ENCODE measurements at places on chromosomes 3 and 15.
A peak's percentile ranks its signal among the peaks of the same experiment; 100 is the strongest.

DNA sequence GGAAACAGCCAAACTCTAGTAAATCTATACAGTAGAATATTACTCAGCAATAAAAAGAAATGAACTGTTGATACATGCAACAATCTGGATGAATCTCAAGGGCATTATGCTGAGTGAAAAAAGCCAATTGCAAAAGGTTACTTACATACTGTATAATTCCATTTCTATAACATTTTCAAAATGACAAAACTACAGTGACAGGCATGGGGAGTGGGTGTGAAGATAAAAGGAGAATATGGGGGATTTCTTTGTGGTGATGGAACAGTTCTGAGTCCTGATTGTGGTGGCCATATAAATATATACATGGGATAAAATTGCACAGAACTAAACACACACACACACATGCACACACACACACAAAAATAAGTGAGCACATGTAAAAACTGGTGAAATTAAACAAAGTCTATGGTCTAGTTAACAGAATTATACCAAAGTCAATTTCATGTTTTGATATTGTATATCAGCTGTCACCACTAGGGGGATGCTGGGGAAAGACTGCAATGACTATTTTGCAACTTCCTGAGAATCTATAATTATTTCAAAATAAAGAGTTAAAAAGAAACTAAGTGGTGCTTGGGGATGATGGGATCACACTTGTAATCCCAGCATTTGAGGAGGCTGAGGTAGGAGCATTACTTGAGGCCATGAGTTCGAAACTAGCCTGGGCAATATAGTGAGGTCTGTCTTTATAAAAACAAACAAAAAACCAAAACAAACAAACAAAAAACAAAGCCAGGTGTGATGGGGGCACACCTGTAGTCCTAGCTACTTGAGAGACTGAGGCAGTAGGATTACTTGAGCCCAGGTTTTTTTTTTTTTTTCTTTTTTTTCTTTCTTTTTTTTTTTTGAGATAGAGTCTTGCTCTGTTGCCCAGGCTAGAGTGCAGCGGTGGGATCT lies 66.0 kb downstream of the SPTSSB start:
- peak; percentile 17 for DNase-seq

GRCh38 chr3:124117486-124117885 lies 125.6 kb upstream of the ROPN1 start:
- peak; percentile 11 for DNase-seq

- no peak for DNase-seq
These were observed 24.8 kb downstream of the TMOD2 start for GRCh38 chr15:51775967-51776816.

DNA sequence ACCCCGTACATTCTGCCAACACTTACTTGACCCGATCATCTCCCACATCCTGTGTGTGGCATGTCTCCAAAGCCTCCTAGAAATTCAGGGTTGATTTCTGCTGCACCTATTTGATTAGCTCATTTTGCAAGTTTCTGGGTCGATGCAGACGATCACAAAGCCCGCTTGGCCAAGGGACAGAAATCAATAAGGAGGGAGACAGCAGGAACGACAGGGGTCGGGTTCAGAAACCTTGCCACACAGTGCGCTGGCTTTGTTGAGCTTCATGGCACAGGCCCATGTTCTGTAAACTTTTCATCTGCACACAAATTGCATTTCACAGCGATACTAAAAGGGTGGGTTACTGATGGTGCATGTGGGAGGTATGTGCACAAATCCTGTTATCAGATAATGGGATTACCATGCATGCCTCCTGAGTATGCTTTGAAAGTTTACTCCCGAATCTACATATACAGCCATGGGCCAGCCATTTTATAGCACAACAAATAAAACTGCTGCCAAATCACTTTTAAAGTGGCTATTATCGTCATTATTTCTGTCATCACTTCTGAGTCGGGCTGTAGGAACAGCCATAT lies 95.9 kb upstream of the ATP11B start:
- DNase-seq = no peak

- no peak for DNase-seq
These were observed 60.3 kb upstream of the TP63 start for GRCh38 chr3:189570916-189571315.

DNA sequence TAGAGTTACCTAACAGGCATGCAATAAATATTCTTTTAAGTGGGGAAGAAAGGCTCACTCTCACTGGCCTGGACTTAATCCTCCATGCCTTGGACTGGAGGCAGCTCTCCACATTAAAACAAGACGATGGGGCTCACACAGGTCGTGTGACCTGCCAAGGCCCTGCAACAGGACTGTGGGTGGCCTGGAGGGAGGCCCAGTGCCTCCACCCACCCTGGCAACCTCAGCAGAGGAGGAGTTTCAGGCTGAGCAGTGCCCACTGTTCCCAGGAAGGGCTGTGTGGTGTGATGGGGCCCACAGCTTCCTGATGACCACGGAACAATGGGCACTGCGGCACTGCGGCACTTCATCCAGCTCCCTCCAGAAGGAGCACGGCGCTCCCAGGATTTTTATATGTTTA lies 5.5 kb downstream of the UROC1 start:
- DNase-seq = no peak

DNA sequence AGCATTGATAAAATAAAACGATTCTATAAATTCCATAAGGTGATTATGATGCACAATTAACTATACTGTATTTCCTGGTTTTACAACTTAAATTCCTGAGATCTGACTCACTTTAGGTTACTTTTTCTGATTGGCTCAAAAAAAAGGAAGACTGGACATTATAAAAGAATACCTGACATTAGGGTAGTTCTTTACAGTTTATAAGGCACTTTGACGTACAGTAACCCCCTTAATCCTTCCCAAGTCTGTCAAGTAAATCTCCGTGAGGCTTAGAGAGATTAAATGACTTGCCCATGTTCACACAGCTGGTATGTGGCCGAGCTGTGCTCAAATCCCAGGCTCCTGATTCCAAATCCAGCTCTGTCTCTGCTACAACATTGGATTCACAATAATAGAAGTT lies 1.0 kb upstream of the SLTM start:
- no peak for DNase-seq

GRCh38 chr3:72260588-72260910 lies 475.6 kb upstream of the PROK2 start:
- DNase-seq = no peak

DNA sequence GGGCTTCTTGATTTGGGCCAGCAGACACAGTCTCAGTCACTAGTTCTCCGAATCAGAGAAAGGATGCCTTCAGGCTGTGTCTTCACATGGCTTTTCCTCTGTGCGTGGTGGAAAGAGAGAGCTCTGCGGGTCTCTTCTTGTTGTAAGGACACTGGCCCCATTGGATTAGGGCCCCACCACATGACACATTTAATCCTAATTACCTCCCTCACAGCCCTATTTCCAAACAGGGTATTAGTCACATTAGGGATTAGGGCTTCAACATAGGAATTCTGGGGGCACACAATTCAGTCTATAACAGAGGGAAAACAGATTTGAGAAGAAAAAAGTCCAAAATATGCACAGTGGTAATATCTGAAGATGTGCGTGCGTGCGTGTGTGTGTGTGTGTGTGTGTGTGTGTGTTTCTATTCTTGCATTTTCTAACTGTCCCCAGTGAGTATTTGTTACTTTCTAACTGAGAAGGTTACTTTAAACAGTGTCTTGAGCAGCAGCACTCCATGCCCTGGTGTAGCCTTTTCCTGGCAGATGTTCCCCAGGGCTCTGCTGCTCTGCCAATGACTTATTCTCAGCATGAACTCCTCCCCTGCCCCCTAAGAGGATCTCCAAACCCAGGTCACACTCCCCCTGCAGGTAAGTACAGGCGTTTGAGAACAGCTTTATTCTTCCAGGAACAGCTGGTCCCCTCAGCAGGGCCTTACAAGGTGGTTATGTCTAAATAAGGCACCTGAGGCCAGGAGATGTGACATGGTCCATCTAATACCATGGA lies 72.9 kb downstream of the RPL39L start:
- DNase-seq = no peak

- no peak for DNase-seq
These were observed 74.5 kb downstream of the ANXA2 start for GRCh38 chr15:60323322-60323721.

GRCh38 chr3:158107605-158108444 lies 1.6 kb upstream of the SHOX2 start:
- DNase-seq = no peak

DNA sequence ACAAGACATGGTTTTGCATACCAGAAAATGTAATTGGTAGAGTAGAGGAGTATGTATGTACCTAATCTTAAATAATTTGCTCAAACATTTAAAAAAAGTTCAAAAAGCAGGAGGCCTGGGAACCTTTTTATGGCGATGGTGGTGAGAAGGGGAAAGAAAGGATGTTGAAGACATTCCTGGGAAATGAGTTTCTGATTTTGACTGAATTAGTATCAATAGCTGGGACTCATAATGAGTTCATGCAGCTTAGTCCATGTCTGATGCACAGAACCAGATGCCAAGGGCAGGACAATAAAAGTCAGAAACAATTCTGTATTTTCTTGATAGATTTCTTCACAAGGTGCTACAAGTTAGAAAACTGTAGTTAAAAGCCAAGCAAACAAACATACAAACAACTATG lies 395.3 kb downstream of the GAP43 start:
- DNase-seq = no peak

DNA sequence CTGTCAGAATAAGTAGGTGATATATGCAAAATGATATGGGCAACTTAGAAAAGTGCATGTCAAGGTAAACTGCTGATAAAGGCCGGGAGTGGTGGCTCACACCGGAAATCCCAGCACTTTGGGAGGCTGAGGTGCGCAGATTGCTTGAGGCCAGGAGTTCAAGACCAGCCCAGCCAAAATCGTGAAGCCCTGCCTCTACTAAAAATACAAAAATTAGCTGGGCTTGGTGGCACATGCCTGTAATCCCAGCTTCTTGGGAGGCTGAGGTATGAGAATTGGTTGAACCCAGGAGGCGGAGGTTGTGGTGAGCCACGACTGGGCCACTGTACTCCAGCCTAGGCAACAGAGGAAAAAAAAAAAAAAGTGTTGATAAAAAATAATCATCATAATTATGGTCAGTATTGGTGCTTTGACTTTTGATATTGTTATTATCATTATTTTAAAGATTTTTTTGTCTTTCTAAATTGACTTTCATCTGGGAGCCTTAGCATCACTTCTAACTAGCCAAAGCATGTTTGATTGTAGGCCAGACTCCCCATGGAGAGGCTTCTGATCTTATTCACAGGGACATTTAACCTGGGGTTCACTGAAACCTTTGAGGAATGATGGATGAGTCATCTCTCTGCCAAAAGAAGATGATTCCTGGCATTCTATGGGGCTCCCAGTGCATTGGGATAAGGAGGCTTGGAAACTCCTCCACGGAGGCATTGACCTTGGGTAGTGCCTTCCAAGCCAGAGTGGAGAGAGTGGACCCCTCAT lies 5.6 kb downstream of the ZBTB38 start:
- DNase-seq = no peak

- DNase-seq = no peak
These were observed 145.8 kb upstream of the THRB start for GRCh38 chr3:24640330-24640877.

GRCh38 chr15:32871883-32872282 lies 154.1 kb downstream of the GREM1 start:
- DNase-seq = no peak

DNA sequence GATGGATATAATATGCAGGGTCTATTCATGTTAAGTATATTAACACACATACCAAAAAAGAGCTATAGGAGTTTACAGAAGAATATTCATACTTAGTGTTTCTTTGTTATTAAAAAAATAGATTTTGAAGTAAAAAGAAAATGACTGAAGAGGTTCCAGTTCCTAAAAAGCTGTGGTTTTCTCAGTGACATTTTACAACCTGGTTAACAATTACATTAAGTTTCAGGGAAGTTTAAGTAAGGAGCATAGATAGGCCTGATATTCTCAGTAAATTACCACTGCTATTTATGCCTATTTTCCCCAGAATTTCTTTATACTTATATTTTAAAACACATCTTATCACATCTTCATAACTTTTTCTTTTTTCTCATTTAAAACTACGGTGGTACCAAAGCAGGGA lies 43.6 kb upstream of the SPTSSB start:
- DNase-seq = no peak

DNA sequence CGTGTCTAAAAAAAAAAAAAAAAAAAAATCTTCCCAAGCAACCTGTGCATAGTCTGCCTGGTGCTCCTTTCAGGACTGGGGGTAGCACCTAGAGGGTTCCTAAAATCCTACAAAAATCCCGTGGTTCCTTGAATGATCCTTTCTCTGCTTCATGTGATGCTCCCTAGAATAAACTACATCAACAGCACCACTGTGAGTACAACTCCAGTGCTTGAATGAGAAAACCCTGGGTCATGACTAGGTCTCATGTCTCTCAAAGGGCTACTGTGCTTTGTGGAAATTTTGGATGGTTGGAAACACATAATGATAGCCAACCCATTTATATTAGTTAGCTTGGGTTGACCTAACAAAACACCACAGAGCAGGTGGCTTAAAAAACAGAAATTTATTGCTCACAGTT lies 243.5 kb downstream of the OPA1 start:
- no peak for DNase-seq

DNA sequence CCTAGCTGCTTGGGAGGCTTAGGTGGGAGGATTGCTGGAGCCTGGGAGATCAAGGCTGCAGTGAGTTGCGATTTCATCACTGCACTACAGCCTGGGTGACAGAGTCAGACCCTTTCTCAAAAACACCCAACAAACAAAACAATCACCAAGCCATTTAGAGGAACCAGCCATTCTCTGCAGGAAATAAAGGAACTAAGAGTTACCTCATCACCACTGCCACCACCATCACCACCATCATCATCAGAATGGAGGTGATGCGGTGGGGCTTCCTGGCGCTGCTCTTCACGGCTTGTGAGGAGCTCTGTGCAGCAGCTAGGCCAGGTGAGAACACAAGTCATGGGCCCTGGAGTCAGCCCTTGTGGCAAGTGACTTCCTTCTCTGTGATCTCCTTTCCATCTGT lies 37.7 kb upstream of the KLHL25 start:
- DNase-seq = no peak

DNA sequence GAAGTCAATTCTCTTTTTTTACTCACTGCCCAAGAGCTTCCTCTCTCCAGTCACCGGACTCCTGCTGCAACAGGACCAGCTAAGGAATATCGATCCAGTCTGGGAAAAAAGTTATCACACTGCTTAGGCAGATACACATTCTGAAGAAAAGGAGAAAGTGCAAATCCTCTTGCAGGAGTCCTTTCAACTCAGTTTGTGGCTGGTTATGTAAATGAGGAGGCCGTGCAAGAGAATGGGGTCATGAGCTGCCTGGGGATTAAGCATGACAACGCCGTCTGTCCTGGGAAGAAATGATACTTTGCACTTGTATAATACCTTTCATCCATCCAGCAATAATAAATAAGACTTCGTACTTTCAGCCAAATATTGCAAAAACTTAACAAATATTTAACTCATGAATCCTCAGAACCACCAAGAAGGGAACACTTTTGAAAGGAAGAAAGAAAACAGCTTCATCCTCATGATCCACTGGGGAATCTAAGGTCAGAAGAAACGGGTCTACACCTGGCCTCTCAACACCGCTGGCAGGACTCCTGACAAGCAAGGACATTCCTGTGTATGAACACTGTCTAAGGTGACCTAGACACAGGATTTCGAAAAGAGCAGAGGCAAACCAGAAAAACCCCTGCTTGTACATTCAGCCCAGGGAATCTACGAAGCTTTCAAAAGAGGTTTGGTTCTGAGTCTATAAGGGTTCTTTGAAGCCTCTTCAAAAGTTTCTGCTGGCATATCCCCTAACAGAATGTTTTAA lies 13.1 kb upstream of the WWTR1 start:
- DNase-seq = no peak

GRCh38 chr15:79943820-79944219 lies 27.2 kb downstream of the BCL2A1 start:
- DNase-seq = peak; percentile 40

GRCh38 chr3:126348308-126348920 lies 8.8 kb downstream of the KLF15 start:
- DNase-seq = peak; percentile 30

- no peak for DNase-seq
These were observed 379.8 kb downstream of the LPP start for GRCh38 chr3:188533612-188534357.
